Forelimb muscle (tissue), 1 donor: ENCODE measurements at places on chromosomes 3 and 15. TPM values are rescaled to one million over a fixed set of nuclear protein-coding genes. Genes with fewer than 3 reads are reported as not detected.

- DNase-seq: no peak
These were observed 59.4 kb downstream of the CLASP2 start for GRCh38 chr3:33658621-33658990.

DNA sequence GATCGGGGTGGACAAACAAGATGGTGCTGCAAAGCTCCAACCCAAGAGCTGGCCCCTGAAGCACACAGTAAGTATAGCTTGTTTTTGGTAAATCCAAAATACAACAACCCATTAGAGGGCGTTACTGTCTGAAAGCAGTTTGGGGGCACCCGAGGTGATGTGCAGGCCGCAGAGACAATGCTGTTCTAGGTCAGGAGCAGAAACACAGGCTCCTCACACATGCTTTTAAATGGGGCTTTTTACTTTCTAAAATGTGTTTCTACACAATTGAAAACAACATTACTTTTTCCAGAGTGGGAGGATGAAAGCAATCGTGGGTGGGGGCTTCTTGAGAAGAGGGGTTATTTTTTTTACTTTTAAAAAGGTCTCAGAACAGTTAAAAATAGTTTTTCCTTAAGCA lies 1029.3 kb upstream of the CFAP20DC start:
- DNase-seq: no peak

- DNase-seq: no peak
These were observed 19.6 kb downstream of the PPARG start for GRCh38 chr3:12308517-12308916.

CFAP44 gene
- 8.3 TPM for polyA plus RNA-seq

EIF2A gene
- 152 TPM for polyA plus RNA-seq

ANKRD63 gene
- polyA plus RNA-seq: 0.32 TPM

- DNase-seq: no peak
These were observed 24.7 kb downstream of the CEMIP start for GRCh38 chr15:80803580-80804525.

DNA sequence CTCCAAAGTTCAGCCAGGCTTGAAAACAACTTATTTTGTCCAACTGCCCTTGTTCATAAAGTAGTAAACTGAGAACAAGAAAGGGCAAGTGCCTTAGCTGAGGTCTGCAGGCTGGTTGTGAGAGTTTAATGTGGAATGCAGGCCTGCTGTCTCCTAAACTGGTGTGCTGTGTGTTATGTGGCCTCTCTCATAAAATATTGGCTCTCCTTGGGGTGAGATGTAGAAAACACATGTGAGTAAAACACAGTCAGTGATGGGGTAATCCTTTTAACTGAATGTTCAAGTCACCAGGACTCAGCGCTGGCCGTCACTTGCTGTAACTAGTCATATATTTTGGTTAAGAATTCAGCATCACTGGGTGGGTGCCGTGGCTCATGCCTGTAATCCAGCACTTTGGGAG lies 7.1 kb upstream of the ST6GAL1 start:
- DNase-seq: no peak

CCR8 gene
- not detected for polyA plus RNA-seq

DNA sequence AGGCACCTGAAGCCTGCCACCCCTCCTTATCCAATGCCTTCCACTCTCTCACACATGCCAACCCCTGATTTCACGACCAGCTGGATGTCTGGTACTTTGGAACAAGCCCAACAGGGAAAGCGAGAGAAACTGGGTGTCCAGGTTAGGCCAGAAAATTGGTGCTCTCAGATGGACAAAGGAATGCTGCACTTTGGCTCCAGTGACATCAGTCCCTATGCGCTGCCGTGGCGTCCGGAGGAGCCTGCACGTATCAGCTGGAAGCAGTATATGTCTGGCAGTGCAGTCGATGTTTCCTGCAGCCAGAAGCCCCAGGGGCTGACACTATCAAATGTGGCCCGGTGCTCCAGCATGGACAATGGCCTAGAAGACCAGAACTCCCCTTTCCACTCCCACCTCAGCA lies 45.2 kb downstream of the CDAN1 start:
- DNase-seq: no peak

DNA sequence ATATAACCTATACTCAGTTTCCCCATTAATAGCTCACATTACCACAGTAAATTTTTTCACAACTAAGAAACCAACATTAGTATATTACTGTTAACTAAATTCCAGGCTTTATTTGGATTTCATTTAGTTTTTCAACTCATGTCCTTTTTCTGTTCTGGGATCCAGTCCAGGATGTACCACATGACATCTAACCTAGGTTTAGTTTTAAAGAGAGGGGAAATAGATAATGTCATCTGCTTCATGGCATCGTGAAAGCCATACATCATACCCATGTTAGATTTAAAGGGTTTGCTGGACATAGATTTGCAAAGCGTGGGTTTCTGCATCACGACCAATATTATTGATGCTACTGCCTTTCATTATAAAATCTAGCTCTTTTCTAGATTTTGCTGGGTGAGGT lies 33.2 kb upstream of the RPP14 start:
- DNase-seq: no peak

GRCh38 chr15:100570275-100570674 lies 31.7 kb downstream of the LINS1 start:
- no peak for DNase-seq

GRCh38 chr15:67558502-67558901 lies 16.0 kb downstream of the MAP2K5 start:
- no peak for DNase-seq

SPATA12 gene
- polyA plus RNA-seq: 0.05 TPM

DNA sequence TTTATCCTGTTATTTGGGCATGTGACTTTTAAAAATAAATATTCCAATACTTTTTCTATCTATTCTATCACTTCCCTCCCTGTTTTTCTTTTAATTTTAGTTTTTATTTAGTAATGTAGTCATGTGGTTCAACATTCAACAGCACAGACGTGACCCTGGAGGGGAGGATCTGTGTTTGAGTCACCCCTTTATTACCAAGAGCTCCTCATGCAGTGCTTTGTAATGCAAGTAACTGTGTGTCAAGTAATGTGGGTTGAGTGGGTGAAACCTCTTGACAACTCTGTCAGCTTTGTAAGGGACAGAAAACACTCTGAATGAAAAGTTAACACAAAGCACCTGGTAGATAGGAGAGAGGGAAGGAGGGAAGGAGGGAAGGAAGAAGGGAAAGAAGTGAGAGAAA lies 89.7 kb upstream of the FGF12 start:
- DNase-seq: no peak

SLC12A6 gene
- polyA plus RNA-seq: 19.1 TPM

CCDC174 gene
- polyA plus RNA-seq: 23.1 TPM

GRCh38 chr15:67761343-67761742 lies 64.0 kb upstream of the SKOR1 start:
- DNase-seq: no peak

SAMD7 gene
- polyA plus RNA-seq: not detected

FANCI gene
- 13.5 TPM for polyA plus RNA-seq

DNA sequence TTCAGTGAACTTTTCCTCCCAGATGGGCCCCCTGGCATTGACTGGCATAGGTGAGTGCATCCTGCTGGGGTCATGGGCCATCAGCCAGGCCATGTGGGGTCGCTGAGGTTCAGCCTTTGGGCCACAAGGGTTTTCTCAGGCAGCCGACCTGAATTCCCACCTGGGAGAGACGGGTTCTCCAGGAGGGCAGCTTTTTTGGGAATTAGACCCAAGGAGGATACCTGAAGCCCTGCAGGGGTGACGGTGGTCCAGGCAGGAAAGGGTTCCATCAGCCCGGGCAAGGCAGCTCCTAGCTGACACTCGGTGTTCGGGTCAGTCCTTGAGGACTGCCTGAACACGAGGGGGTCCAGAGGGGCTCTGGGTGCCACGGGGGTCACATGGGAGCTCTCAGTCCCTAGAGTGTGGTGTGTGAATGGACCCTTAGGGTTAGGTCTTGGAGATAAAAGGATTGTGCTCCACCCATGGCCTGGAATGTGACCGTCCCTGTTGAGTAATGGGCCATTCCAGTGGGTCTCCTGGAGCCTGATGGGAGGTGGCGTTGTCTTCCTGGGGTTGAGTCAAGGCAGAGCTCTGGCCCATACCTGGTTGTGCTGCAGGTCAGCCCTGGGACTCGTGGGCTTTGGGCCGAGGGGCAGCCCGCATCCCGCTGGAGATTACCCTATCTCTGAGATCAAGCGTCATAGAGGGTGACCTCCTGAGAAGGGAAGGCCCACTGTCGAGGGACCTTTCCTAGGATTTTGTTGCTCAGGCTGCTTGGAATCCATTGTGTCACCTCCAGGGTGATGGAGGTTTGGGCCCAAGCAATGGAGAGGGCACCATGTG lies 192.8 kb downstream of the UBE3A start:
- DNase-seq: no peak

DNA sequence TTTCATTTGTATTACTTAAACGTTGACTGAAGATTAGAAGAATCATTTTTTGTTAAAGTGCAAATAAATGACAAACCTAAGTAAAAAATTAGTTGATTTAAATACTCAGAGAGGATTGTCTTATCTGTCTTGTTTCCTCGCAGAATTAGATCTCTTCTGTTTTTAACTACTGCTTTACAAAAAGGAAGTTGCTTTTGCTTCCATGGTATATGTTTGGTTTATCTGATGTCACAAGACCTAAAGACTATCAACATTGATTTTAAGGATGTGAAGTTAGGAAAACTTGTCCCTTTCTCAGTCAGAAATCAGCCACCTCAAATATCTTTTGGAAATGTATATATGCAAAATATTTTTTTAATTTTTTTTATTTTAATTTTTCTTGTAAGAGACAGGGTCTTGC lies 28.7 kb downstream of the GPR171 start:
- no peak for DNase-seq

- no peak for DNase-seq
These were observed 10.9 kb downstream of the GNB5 start for GRCh38 chr15:52180196-52180835.

TMEM108 gene
- polyA plus RNA-seq: 18.6 TPM

DNA sequence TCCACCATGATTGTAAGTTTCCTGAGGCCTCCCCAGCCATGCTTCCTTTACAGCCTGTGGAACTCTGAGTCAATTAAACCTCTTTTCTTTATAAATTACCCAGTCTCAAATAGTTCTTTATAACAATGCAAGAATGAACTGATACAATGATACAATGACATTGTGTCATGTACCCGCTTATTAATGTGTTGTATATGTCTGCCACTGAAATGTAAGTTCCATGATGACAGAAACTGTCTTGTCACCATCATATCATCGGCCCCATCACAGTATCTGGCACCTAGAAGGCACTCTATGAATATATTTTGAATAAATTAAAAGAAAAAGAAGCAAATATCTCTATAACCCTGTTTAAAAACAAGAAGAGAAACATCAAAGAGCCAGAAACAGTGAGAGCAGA lies 29.6 kb downstream of the FEZF2 start:
- DNase-seq: no peak

NR1I2 gene
- 0.33 TPM for polyA plus RNA-seq

DNA sequence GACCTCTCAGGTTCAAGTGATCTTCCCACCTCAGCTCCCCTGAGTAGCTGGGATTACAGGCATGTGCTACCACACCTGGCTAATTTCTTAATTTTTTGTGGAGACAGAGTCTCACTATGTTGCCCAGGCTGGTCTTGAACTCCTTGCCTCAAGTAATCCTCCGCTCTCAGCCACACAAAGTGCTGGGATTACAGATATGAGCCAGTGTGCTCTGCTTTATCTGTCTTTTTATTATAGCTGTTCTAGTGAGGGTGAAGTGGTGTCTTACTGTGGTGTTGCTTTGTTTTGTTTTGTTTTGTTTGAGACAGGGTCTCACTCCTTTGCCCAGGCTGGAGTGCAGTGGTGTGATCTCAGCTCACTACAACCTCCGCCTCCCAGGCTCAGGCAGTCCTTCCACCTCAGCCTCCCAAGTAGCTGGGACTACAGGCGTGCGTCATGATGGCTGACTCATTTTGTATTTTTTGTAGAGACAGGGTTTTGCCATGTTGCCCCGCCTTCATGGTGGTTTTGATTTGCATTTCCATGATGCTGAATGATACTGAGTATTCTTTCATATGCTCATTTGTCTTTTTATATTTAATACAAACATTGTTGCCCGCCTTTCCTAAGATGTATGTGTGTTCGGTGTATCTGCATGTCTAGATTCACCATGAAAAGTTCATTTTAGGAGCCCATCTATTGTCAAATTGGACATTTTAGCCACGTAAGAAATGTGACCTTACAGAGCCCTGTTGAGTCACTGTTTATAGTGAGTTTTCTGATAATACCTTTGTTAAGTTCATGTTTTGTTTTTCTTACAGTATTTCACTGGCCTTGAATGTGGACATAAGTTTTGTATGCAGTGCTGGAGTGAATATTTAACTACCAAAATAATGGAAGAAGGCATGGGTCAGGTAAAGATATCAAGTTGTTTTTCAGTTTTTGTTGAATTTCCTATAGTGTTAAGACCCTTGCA lies 80.6 kb downstream of the ARIH1 start:
- no peak for DNase-seq

- no peak for DNase-seq
These were observed 39.5 kb downstream of the ZNF710 start for GRCh38 chr15:90040618-90041017.

TMEM266 gene
- 0.44 TPM for polyA plus RNA-seq

DNA sequence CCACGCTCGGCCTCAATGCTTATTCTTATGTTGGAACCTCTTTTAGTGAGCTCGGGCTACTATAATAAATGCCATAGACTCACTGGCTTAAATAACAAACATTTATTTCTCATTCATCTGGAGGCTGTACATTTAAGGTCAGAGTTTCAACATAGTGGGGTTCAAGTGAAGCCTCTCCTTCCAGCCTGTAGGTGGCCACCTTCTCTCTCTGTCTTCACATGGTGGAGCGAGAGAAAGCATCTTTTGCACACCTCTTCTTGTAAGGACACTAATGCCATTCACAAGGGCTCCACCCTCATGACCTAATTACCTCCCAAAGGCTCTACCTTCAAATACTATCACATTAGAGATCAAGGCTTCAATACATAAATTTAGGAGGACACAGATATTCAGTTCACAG lies 520.3 kb upstream of the EPHA6 start:
- no peak for DNase-seq

- DNase-seq: no peak
These were observed 4.2 kb upstream of the TCAIM start for GRCh38 chr3:44334326-44334725.

GRCh38 chr15:60389261-60390077 lies 8.3 kb downstream of the ANXA2 start:
- no peak for DNase-seq

- DNase-seq: no peak
These were observed 11.0 kb downstream of the ISL2 start for GRCh38 chr15:76347482-76348055.

PPP1R14D gene
- 0.19 TPM for polyA plus RNA-seq

GRCh38 chr3:32995098-32995497 lies 43.7 kb downstream of the CCR4 start:
- DNase-seq: no peak
